ENCODE measurements at places on chromosomes 3 and 15. TPM values are rescaled to one million over a fixed set of nuclear protein-coding genes. Genes with fewer than 3 reads are reported as not detected.

DNA sequence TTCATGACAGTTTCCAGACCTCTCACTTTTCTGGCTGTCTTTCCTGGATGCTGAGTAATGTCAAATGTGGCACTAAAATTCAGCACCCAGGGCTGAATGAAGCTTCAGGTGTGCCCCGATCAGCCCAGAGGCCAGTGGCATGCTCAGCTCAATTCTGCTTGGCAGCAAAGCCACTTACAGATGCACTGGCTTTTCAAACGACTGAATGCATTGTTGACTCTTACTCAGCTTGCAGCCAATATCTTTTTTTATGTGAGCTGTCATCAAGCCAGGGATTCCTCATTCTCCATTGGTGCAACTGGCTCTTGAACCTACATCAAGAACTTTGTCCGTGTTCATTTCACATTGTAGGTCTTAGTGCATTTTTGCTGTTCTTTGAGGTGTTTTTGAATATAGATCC is 60.7 kb downstream of the ZDHHC19 start:
- ATAC-seq, result peak; percentile 35

- no peak for ATAC-seq
These were observed 10.2 kb upstream of the FGF7 start for GRCh38 chr15:49412797-49413196.

DNA sequence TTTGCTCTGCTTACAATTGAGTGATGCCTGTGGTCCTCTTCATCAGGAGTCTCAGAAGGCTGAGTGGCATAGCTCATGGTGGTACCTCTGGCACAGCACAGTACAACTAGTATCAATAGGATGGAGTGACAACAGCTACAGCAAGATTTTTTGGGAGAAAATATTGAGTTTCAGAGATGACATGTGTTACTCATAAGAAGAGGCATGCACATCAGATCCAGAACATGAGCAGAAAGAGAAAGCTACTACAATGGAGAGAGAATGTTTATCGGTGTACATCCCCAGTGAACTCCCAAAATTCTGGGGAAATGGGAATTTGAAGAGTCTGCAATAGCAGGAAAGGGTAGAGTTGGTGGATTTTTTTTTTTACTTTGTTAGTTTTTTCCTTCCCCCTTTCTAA is 130.5 kb upstream of the MB21D2 start:
- ATAC-seq, result no peak

TMEM266 gene
- total RNA-seq, result 4.6 TPM

SLC35G2 gene
- total RNA-seq, result 11.3 TPM

GRCh38 chr3:149727656-149728055 is 24.6 kb downstream of the COMMD2 start:
- no peak for ATAC-seq

DNA sequence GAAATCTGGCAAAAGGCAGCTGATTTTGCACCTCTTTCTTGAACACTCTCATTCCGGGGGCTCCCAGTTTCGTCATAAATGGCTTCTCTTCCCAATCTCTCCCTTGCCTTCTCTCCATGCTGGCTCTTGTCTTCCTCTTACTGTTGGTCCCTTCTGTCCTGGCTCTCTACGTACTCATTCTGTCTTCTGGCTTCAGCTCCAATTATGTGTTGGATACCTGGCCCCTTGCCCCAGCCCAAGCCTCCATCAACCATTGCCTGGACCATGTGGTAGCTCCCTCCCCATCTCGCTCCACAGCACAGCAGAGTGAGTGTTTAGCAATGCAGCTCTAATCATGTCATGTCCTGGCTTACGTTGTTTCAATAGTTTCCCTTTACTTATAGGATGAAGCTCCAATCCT is 21.7 kb upstream of the KY start:
- no peak for ATAC-seq

GRCh38 chr3:150243466-150243865 is 164.6 kb upstream of the TSC22D2 start:
- no peak for ATAC-seq

USP50 gene
- total RNA-seq, result not detected

DNA sequence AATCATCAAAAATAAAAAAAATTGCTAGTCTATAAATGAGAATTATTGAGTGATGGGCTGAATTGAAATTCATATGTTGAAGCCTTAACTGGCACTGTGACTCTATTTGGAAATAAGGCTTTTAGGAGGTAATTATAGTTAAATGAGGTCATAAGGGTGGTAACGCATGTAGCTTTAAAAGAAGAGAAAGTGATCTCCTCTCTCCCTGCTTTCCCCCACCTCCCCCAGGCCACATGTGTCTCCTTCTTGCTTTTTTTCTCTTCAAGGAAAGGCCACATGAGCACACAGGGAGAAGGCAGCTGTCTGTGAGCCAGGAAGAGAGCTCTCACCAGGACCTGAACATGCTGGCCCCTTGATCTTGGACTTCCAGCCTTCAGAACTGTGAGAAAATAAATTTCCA is 48.2 kb upstream of the ARPP19 start:
- ATAC-seq, result peak; percentile 26

Measured in motor neuron (in vitro differentiated cells).